ENCODE measurements at places on chromosomes 4 and X. TPM values are rescaled to one million over a fixed set of nuclear protein-coding genes. Genes with fewer than 3 reads are reported as not detected.

The RIPPLY1 gene
- not detected for total RNA-seq

The PNMA6A gene
- total RNA-seq: 4.8 TPM

The GIMD1 gene
- total RNA-seq: not detected

The FMR1NB gene
- total RNA-seq: not detected

The TCP11X2 gene
- not detected for total RNA-seq

The SPIN2A gene
- total RNA-seq: 0.14 TPM

The MAGEA9B gene
- not detected for total RNA-seq

The GBA3 gene
- total RNA-seq: not detected

Data from A549 treated with RU486 at 1 μM for 4 hours (cell line).